ENCODE measurements at places on chromosomes 7 and 10. TPM values are rescaled to one million over a fixed set of nuclear protein-coding genes. Genes with fewer than 3 reads are reported as not detected.

GRCh38 chr7:35875292-35875691 lies 74.4 kb downstream of the SEPTIN7 start:
- no peak overlapping the region for H3K4me3 ChIP-seq
- no peaks in the 10 kb centered on the region for H3K27me3 ChIP-seq

DNA sequence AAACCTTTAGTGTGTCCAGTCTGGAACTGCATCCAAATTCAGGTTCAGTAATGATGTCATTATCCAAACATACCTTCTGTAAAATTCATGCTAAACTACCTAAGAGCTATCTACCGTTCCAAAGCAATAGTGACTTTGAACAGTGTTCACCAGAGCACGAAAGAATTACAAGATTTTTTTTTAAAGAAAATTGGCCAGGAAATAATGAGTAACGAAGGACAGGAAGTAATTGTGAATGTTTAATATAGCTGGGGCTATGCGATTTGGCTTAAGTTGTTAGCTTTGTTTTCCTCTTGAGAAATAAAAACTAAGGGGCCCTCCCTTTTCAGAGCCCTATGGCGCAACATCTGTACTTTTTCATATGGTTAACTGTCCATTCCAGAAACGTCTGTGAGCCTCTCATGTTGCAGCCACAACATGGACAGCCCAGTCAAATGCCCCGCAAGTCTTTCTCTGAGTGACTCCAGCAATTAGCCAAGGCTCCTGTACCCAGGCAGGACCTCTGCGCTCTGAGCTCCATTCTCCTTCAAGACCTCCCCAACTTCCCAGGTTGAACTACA lies 694 bp upstream of the FAS start:
- DNase-seq, result no peak
- H3K4me1 ChIP-seq, result peaks cover 6% of the 10 kb centered on the region
- H3K4me3 ChIP-seq, result no peak overlapping the region
- H3K27me3 ChIP-seq, result no peaks in the 10 kb centered on the region

- no peaks in the 10 kb centered on the region for H3K4me1 ChIP-seq
- no peak overlapping the region for H3K27ac ChIP-seq
- no peak overlapping the region for H3K4me3 ChIP-seq
Observed at GRCh38 chr7:95089414-95090315, 182.3 kb downstream of the PPP1R9A start.

DNA sequence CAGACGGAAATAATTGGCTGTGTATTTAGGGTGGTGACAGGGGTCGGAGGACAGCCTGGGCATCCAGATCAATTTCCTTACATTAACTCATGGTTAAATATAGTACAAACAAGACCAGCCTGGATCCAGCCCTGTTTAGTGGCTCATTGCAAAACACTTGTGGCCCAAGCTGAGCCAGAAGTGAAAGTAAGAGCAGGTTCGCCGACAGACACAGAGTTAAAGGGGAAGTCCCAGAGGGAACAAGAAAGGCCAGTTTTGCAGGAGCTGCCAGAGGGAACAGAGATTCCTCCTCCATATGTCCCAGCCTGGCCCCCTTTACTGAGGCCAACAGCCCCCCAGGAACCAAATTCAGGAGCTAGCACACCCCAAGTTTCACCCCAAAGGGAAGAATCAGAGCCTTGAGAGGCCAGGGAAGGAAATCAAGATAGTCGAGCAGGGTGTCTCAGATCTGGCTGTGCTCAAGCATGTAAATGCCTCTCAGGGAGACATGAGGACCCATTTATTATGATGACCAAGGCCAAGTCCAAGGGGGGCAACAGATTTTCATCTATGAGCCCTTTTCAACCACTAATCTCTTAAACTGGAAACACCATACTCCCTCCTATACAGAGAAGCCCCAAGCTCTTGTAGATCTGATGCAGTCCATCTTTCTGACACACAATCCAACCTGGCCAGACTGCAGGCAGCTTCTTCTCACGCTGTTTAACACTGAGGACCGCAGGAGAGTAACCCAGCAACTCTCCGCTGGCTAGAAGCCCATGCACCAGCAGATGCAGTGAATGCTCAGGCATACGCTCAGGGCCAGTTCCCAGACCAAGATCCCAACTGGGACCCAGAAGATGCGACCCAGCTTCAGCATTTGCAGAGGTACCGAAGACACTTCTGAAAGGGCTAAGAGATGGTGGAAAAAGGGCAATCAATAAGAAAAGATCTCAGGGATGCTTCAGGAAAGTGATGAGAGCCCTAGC lies 15.9 kb upstream of the ADCK2 start:
- H3K4me1 ChIP-seq, result peaks cover 12% of the 10 kb centered on the region
- peak overlapping the region; percentile 21 for H3K4me3 ChIP-seq
- no peaks in the 10 kb centered on the region for H3K36me3 ChIP-seq

- H3K27ac ChIP-seq, result no peak overlapping the region
- no peaks in the 10 kb centered on the region for H3K4me1 ChIP-seq
- H3K4me3 ChIP-seq, result no peak overlapping the region
- DNase-seq, result no peak
- H3K36me3 ChIP-seq, result no peaks in the 10 kb centered on the region
Observed at GRCh38 chr7:51817694-51818225, 501.2 kb upstream of the COBL start.

GRCh38 chr7:128264477-128264876 lies 23.4 kb downstream of the LEP start:
- no peak overlapping the region for H3K27ac ChIP-seq
- H3K27me3 ChIP-seq, result no peaks in the 10 kb centered on the region
- peaks cover 17% of the 10 kb centered on the region for H3K4me1 ChIP-seq
- H3K36me3 ChIP-seq, result no peaks in the 10 kb centered on the region

- H3K36me3 ChIP-seq, result no peaks in the 10 kb centered on the region
- DNase-seq, result no peak
- no peaks in the 10 kb centered on the region for H3K27me3 ChIP-seq
- H3K27ac ChIP-seq, result no peak overlapping the region
- no peak overlapping the region for H3K4me3 ChIP-seq
Observed at GRCh38 chr10:71857934-71858890, 7.2 kb upstream of the PSAP start.

GRCh38 chr10:119762805-119763798 lies 37.3 kb downstream of the INPP5F start:
- H3K4me1 ChIP-seq, result peaks cover 12% of the 10 kb centered on the region
- H3K27me3 ChIP-seq, result no peaks in the 10 kb centered on the region
- no peak overlapping the region for H3K27ac ChIP-seq

DNA sequence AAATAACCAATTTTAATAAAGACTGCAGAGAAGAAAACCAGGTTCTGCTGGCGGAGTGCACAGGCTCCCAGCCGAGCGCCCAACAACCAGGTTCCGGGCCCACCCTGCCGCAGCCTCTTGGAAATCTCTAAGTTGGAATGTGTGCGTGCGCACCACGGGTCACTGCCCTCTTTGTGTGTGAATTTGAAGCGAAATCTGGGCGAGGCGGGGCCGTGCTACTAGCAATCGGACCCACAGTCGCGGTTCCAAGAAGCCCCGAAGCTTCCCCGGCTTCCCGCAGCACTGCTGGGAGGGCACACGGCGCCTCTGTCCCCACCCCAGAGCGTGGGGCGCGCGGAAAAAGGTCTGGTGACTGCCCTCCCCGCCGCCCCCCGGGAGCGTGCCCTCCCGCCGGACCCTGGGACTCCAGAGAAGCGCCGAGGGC lies 666 bp upstream of the MAP3K8 start:
- no peaks in the 10 kb centered on the region for H3K36me3 ChIP-seq
- H3K4me1 ChIP-seq, result peaks cover 37% of the 10 kb centered on the region
- H3K27me3 ChIP-seq, result no peaks in the 10 kb centered on the region
- H3K27ac ChIP-seq, result peak overlapping the region; percentile 100
- peak overlapping the region; percentile 93 for H3K4me3 ChIP-seq

DNA sequence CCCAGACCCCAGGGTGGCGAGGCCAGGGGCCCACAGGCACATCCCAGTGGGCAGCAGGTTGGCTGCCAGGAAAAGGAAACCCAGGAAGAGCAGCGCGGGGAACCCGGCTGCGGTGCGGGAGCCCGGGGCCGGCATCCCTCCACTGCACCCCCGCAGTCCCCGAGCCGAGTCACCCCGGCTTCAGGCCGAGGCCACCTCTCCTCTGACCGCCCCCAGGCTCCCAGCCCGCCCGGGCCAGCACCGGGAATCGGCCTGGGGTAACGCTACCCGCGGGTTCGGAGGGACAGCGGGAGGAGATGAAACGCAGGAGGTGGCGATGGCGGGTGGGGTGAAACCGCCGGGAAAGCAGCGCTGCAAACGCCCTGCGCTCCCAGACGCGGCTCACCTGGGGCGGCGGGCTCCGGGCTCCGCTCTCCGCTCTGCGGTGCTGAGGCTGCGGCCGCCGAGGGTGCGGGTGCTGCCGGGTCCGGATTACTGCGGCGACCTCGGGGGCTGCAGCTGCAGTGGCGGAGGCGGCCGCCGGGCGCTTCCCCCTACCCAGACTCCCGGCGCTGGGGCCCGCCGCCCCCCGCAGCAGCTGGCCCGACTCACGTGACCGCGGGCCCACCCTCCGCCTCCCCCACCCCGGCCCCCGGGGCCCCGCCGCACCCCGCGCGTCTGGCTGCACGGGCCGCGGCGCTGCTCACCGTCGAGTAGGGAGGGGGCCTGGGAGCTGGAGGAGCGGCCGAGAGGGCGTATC lies at the start of gene SCRN1:
Gene SCRN1, minus strand, starts transcription at position 545 of the 739 bp plus-strand sequence. CDS start 20,734 bp downstream, outside the sequence.
- H3K27ac ChIP-seq, result peak within 1 kb of the TSS; percentile 82
- peak; percentile 52 for DNase-seq
- H3K4me1 ChIP-seq, result peaks cover 10% of the 10 kb centered on the region
- H3K36me3 ChIP-seq, result no peaks in the 10 kb centered on the region

DNA sequence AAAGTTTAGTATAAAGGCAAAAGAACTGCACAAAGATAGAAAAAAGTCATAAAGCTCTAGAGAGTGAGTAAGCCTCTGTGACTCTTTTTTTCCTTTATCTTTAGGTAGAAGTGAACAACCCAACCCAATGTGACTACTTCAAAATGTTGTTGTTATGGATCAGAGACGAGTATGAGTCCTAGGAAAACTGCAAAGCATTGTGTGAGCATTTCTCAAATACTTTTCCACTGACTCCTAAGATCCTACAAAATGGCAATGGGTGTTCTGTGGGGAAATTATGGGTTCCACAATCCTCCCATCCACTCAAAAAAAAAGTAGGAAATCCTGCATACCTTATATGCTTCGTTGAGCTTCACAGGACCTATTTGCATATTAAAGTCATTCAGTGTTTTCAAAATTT lies 177.1 kb downstream of the DGKI start:
- no peaks in the 10 kb centered on the region for H3K36me3 ChIP-seq
- no peaks in the 10 kb centered on the region for H3K27me3 ChIP-seq
- no peak for DNase-seq

The PRKCQ gene
- 24.2 TPM for total RNA-seq

The SEMA3A gene
- total RNA-seq, result 18.0 TPM

The MCMBP gene
- 79.1 TPM for total RNA-seq

The OGA gene
- total RNA-seq, result 205 TPM

Data from thyroid gland (tissue), 4 donors.